ENCODE measurements at places on chromosomes 1 and 21.

DNA sequence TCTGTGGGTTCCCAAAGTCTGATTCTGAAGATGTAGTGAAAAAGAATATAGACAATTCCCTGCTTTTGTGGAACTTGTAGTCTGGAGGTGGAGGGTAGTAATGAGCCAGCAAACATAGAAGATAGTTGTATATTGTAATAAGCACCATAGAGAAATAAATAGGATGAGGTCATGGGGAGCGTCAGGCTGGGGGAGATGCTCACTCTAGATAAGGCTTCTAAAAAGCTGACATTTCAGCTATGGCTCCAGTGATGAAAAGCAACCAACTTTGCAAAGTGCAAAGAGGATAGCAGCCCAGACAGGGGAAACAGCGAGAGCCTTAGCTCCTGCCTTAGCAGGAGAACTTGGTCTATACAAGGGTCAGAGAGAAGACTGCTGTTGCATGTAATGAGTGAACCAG is 98.0 kb upstream of the RALGPS2 start:
- no peak for DNase-seq

GRCh38 chr1:224486801-224487583 is 52.4 kb upstream of the WDR26 start:
- DNase-seq, result no peak

DNA sequence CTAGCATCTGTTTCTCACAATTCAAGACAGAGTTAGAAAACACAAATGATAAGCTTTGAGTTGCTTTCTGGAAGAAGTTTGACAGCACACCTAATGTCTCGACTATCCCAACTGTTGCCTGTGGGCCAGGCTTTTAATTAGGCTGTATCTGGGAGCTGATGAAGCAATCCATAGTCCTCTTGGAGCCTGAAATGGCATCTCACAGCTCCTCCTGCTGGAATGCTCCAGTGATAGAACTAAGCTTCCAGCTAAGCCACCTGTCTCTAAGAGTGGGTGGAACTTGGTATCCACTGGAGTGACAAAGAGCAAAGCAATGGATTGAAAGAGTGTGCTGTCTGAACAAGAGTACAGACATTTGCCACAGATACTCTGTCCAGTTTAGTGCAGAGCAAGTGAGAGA is 605.3 kb upstream of the NR5A2 start:
- no peak for DNase-seq

GRCh38 chr1:150127464-150127863 is 22.3 kb upstream of the PLEKHO1 start:
- DNase-seq, result no peak
